ENCODE measurements at places on chromosomes 6 and 20.
A peak's percentile ranks its signal among the peaks of the same experiment; 100 is the strongest.

GRCh38 chr20:63520934-63521601 lies 503 bp downstream of the PPDPF start:
- DNase-seq = peak; percentile 32

DNA sequence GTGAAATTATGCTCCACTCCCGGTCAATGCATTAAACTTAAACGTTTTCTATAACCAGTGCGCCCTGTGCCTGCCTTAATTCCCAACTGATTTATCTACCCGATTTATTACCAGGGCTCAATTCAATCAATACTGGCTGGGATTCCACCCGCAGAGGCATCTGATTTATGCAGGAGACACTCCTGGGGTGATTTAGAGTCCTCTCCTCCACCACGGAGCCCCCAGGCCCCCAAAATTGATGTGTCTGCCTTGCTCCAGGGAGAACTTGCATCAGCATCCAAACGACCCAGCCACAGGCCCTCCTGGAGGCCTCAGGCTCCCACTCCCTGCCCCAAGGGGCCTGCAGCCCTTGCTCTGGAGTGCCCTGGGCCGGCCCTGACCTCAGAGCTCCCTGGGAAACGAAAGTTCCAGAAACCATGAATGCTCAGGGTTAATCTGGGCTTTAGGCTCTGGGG lies 29.5 kb downstream of the ANKRD60 start:
- no peak for DNase-seq

GRCh38 chr6:110654096-110654820 lies 161.0 kb downstream of the CDK19 start:
- DNase-seq = no peak

GRCh38 chr6:127073222-127073621 lies 45.2 kb upstream of the RSPO3 start:
- DNase-seq = no peak

DNA sequence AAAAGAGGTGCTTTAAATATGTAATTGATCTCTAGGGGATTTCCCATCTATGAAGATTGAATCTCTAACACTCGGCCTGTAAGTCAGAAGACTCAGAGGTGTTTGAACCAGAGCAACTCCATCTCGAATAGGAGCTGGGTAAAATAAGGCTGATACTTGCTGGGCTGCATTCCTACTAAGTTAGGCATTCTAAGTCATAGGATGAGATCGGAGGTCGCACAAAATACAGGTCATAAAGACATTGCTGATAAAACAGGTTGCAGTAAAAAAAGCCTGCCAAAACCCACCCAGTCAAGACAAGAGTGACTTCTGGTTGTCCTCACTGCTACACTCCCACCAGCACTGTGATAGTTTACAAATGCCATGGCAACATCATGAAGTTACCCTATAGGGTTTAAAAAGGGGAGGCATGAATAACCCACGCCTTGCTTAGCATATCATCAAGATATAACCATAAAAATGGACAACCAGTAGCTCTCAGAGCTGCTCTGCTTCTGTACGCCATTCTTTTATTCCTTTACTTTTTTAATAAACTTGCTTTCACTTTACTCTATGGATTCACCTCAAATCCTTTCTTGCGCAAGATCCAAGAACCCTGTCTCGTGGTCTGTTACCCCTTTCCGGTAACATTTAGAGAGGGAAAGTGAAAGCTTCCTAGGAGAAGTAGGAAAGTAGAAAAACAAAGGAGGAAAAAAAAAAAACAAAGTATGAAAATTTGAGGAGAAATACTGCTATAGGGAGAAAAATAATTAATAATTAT lies 129.7 kb upstream of the PHACTR1 start:
- DNase-seq = no peak

DNA sequence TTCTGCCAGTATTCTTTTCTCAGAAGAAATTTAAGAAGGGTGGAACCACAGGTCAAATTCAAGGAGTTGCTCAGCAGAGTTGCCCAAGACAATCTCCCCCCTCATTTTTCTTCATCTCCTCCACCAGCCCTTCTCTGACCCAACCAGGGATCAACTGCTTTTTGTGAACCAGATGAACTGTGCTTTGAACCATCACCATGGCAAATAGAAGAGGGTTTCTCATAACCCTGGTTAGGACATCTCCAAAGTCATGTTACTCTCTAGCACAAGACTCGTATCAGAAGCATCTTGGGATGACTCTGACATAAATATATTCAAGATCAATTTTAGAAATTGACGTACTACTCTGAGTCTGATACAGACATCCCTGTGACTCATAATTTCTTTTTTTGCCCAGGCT lies 130.7 kb downstream of the ALDH8A1 start:
- DNase-seq = no peak

DNA sequence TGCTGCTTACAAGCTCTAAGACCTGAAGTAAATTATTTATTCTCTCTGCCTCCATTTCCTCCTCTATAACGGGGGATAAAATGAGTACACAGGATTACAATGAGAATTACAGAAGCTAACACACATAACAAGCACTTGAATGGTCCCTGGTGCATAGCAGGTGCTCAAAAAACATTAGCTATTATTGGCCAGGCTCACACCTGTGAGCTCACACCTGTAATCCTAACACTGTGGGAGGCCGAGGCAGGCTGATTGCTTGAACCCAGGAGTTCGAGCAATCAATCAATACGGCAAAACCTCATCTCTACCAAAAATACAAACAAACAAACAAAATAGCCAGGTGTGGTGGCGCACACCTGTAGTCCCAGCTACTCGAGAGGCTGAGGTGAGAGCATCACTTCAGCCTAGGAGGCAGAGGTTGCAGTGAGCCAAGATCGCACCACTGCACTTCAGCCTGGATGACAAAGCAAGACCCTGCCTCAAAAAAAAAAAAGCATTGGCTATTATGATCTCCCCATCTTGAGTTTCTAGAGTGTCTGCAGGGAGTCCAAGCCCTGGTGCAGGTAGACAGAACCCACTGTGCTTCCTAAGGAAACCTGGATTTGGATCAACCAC lies 68.1 kb downstream of the PREX1 start:
- DNase-seq = no peak

- peak; percentile 26 for DNase-seq
These were observed 37.9 kb upstream of the SLC23A2 start for GRCh38 chr20:5039255-5039657.

GRCh38 chr6:106551155-106551554 lies 78.1 kb downstream of the RTN4IP1 start:
- DNase-seq = no peak

- no peak for DNase-seq
These were observed 93.9 kb downstream of the PSMG4 start for GRCh38 chr6:3352678-3353077.

GRCh38 chr6:110509617-110510241 lies 33.3 kb upstream of the SLC22A16 start:
- no peak for DNase-seq

DNA sequence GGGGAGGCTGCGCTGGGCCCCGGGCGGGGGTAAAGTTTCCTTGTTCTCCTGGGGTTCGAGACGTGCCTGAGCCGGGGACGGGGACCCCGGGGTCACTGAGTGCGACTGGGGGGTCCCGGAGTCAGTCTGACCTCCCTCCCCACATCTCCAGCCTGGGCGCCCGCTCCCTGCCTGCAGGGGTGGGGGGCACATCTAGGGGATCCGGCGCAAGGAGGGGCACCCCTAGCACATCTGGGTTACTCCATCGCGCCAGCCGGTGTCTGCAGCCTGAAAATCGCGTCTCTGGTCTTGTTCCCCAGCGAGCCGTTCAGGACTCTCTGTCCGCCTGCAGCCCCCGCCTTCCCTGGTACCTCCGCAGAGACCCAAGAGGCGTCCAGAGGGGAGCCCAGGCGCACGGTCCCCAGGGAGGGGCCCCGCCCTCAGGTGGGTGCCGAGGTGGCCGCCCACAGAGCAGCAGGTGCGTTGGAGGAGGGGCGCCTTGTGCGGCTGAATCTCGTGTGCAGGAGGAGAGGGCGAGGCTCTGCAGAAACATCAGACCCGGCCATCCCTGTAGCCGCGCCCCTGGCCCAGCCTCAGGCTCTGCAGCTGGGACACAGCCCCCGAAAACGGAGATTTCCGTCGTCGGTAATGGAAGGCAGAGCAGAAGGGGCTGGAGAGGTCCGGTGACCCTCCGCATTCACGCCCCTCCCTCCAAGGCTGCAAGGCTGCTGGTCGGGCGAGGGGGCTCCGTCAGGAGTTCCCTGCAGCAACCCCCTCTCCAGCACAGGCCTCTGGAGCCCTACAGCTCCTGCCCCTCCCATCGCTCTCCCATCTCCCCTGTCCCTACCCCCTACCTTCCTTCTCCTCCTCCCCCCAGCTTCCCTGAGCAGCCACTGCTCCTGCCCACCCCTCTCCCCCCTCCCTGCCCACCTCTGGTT lies 628 bp upstream of the CHRNA4 start:
- no peak for DNase-seq

- DNase-seq = no peak
These were observed 107.5 kb downstream of the SESN1 start for GRCh38 chr6:108987156-108987555.

DNA sequence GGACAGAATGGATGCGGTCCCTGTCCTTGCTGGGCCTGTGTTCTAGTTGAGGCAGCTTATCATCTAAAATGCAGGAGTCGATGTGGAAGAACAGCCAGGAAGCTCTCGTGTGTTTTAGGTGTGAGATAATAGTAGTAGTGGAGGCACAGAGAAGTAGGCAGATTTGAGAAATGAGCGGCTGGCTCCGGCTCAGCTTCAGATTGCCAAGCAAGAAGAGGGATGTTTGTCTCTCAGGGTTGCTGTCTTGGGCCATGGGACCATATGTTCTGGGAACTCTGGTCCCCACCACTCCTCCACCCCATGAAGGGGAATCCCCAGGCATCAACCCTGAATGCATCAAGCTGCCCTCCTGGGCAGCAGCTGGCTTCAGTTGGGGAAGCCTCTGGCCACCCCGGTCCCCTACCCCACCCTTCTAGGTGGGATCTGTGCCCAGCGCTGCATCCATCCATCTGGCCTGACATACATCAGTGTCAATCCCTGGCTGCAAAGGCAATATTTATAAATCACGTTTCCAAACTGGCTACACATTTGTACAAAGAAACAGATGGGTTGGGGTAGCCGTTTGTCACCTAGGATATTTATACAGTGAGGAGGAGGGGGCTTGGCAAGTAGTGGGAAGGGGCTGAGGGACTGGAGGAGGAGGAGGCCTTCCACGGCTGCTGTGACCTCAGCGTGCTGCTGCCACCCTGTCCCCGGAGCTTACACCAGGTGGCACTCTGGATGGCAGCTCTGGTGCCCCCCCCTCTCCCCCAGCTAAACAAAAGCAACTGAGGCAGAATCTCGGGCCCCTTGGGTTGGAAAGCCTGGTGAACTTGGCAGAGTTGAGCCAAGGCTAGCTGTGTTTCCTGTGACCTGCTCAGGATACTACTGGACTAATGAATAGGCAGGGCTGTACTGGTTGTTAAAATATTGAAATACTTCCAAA lies 64.4 kb downstream of the CD40 start:
- no peak for DNase-seq

DNA sequence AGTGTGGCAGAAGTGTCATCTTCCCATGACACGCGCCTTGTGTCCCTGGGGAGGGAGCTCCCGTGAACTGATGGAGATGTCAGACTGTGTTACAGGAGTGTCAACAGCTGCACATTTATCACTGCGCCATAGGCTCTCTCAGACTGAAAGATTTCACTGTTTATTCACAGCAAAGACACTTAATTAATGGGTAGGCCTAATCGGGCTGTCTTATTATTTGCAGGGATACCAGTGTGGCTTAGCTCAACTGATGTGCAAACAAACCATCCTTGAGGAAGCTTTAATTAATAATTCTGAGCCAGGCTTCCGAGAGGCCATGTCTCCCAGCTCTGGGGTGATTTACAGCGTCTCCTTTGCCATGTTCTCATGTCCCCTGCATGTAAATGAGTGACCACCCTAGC lies 771.0 kb downstream of the QKI start:
- DNase-seq = no peak

GRCh38 chr6:153131037-153131981 lies at the start of gene RGS17:
Gene RGS17, minus strand, starts transcription at chr6:153131282. Its CDS starts 87,264 bp downstream, at chr6:153044018.
- no peak for DNase-seq

GRCh38 chr6:82415820-82416219 lies 52.2 kb downstream of the TPBG start:
- no peak for DNase-seq

DNA sequence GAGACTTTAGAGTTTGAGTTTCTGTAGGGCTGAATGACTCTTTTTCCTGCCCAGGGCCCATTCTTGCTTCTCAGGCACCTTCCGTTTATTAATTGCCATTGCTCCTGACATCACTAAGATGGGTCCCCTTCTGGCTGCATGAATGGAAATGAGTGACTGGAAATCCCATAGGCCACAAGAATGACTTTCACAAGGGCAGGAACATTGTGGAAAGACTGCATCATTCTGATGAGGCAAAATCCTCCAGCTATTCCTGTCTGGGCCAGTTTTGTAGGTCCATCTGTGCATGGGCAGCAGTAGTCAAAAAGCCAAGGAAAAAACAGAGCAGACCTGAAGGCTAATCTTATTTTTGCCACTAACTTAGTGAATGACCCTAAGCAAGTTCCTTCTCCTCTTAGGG lies 19.3 kb downstream of the TMEM74B start:
- no peak for DNase-seq

DNA sequence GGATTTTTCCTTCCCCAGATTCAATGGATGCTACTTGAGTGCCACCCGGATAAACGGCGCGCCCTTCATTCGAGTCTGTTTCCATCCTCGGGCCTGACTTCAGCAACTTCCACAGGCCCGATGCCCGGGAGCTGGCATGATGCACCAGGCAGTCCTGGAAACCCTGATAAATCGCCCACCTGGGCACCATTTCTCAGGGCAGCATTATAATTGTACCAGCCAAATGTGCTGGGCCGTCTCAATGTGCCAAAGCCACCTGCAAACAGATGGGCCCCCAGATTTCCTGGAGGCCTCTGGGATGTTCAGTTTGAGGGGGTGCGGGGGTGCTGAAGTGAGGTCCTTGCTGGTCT lies 65.8 kb downstream of the NOL4L start:
- no peak for DNase-seq

GRCh38 chr6:80502871-80503270 lies 396.4 kb downstream of the BCKDHB start:
- no peak for DNase-seq

GRCh38 chr20:46011631-46012482 lies 3.1 kb downstream of the MMP9 start:
- no peak for DNase-seq

- no peak for DNase-seq
These were observed 108.9 kb downstream of the SNX5 start for GRCh38 chr20:17859616-17860232.

GRCh38 chr20:21280522-21281016 lies 22.6 kb upstream of the XRN2 start:
- no peak for DNase-seq

DNA sequence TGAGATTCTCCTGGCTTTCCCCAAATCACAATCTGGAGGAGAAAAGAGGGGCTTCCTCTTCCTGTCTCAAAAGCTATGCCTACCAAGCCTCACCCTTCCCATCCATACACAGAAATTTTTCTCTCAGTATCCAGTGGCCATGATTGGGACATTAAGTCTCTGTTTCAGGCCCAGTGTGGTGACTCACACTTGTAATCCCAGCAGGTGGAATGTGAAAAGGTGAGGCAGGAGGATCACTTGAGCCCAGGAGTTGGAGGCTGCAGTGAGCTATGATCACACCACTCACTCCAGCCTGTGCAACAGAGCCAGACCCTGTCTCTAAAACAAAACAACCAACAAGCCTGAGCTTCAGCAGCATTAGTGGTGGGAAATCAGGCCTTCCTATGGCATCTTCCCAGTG lies 210.0 kb downstream of the OGFRL1 start:
- DNase-seq = no peak

Measured in stimulated activated CD8-positive, alpha-beta memory T cell treated with anti-CD3 and anti-CD28 coated beads, Interleukin-4, amount 100 ng/mL, for 1 hour (primary cell).